ENCODE measurements at places on chromosomes 11 and 22. TPM values are rescaled to one million over a fixed set of nuclear protein-coding genes. Genes with fewer than 3 reads are reported as not detected.
A peak's percentile ranks its signal among the peaks of the same experiment; 100 is the strongest.

- no peak overlapping the region for H3K27ac ChIP-seq
- no peaks in the 10 kb centered on the region for H3K27me3 ChIP-seq
- H3K36me3 ChIP-seq = no peaks in the 10 kb centered on the region
- no peak overlapping the region for H3K4me3 ChIP-seq
- DNase-seq = no peak
Observed at GRCh38 chr11:106621484-106621883, 396.8 kb downstream of the GUCY1A2 start.

DNA sequence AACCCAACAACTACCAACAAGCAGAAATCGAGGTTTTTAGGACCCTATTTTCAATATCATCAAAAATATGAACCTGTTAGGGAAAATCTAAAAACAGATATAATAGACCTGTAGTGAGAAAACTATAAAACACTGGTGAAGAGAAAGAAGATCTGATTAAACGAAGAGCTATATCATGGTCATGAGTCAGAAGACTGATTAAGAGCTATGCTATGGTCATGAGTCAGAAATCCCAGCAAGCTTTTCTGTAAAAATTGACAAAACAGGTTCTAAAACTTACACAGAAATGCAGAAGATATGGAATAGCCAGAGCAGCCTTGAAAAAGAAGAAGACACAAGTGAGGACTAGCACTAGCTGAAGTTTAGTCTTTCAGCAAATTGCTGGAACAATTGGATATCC, 345.0 kb downstream of the TBC1D22A start:
- no peak overlapping the region for H3K4me3 ChIP-seq
- no peak for DNase-seq
- peaks cover 18% of the 10 kb centered on the region for H3K4me1 ChIP-seq
- H3K27ac ChIP-seq = peak overlapping the region; percentile 33

- H3K4me1 ChIP-seq = peaks cover 23% of the 10 kb centered on the region
- no peak for DNase-seq
- no peaks in the 10 kb centered on the region for H3K27me3 ChIP-seq
- H3K27ac ChIP-seq = peak overlapping the region; percentile 100
- H3K36me3 ChIP-seq = peaks cover 40% of the 10 kb centered on the region
Observed at GRCh38 chr22:40951795-40952605, 822 bp downstream of the RBX1 start.

- H3K4me3 ChIP-seq = no peak overlapping the region
Observed at GRCh38 chr22:32480238-32480637, 5.6 kb downstream of the FBXO7 start.

LRRC75B gene
- 0.56 TPM for total RNA-seq

- H3K4me1 ChIP-seq = no peaks in the 10 kb centered on the region
- no peak overlapping the region for H3K27ac ChIP-seq
- peak overlapping the region; percentile 26 for H3K4me3 ChIP-seq
- peak; percentile 85 for DNase-seq
Observed at GRCh38 chr11:133082841-133083488, 449.3 kb downstream of the OPCML start.

NRIP3 gene
- 2.1 TPM for total RNA-seq

DNA sequence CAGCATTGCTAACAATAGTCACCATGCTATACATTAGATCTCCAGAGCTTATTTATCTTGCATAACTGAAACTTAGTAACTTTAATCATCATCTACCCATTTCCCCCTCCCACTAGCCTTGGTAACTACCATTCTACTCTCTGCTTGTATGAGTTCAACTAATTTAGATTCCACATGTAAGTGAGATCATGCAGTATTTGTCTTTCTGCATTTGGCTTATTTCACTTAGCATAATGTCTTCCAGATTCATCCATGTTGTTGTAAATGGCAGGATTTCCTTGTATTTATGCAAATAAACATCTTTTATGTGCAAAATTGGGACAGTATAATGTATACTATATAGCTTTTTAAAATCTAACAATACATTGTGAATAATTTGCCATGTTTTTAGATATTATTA, 66.0 kb upstream of the ZBED5 start:
- no peaks in the 10 kb centered on the region for H3K36me3 ChIP-seq
- H3K4me1 ChIP-seq = peaks cover 7% of the 10 kb centered on the region
- no peak for DNase-seq
- no peak overlapping the region for H3K4me3 ChIP-seq
- H3K27me3 ChIP-seq = peaks cover 7% of the 10 kb centered on the region

DNA sequence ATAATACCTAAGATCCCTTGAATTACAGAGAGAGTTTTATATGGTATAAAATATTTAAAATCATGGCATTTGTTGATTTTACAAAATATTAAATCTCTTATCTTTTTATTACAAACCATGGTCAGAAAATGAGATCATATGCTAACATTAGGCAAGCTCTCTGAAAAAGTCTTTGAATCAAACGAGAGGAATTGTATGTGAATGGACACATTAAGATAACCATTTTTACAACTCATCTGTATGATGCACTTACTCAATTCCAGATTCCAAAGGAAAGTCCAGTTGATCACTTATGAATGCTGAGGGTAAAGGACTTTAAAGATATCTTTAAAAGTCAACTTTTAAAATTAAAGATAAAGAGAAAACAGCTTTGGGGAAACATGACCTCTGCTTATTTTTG, 83.5 kb upstream of the LUZP2 start:
- no peaks in the 10 kb centered on the region for H3K36me3 ChIP-seq
- H3K4me3 ChIP-seq = no peak overlapping the region
- no peaks in the 10 kb centered on the region for H3K4me1 ChIP-seq
- no peak overlapping the region for H3K27ac ChIP-seq
- DNase-seq = no peak

GRCh38 chr22:41274856-41275255, 11.1 kb downstream of the RANGAP1 start:
- DNase-seq = no peak
- H3K36me3 ChIP-seq = peaks cover 70% of the 10 kb centered on the region
- peaks cover 1% of the 10 kb centered on the region for H3K4me1 ChIP-seq
- no peaks in the 10 kb centered on the region for H3K27me3 ChIP-seq
- no peak overlapping the region for H3K4me3 ChIP-seq

MUC5AC gene
- total RNA-seq = not detected

ADAMTS15 gene
- not detected for total RNA-seq

FTH1 gene
- total RNA-seq = 777 TPM

MRGPRX3 gene
- not detected for total RNA-seq

HBG2 gene
- not detected for total RNA-seq

C22orf42 gene
- not detected for total RNA-seq

TCN2 gene
- total RNA-seq = 0.12 TPM

GRCh38 chr11:3166268-3167142, 1.4 kb upstream of the OSBPL5 start:
- peaks cover 30% of the 10 kb centered on the region for H3K4me1 ChIP-seq
- peaks cover 18% of the 10 kb centered on the region for H3K27me3 ChIP-seq
- H3K36me3 ChIP-seq = no peaks in the 10 kb centered on the region
- no peak overlapping the region for H3K4me3 ChIP-seq

DNA sequence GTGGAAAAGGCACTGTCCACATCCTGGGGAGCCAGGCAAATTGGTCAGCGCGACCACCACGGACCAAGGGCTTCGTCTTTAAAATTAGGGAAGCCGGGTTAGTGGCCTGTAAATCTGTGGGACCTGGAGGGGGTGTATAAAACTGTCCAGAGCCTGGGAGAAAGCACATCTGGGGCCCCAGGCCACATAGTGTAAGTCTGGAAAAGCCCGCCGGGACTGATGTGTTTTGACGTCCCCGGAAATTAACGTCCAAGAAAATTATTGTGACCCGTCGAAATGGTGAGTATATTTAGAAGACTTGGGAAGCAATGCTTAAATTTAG, 4.2 kb upstream of the IGF2 start:
- DNase-seq = no peak
- peaks cover 29% of the 10 kb centered on the region for H3K4me1 ChIP-seq
- H3K27ac ChIP-seq = no peak overlapping the region
- H3K36me3 ChIP-seq = no peaks in the 10 kb centered on the region
- H3K27me3 ChIP-seq = peaks cover 62% of the 10 kb centered on the region

DNA sequence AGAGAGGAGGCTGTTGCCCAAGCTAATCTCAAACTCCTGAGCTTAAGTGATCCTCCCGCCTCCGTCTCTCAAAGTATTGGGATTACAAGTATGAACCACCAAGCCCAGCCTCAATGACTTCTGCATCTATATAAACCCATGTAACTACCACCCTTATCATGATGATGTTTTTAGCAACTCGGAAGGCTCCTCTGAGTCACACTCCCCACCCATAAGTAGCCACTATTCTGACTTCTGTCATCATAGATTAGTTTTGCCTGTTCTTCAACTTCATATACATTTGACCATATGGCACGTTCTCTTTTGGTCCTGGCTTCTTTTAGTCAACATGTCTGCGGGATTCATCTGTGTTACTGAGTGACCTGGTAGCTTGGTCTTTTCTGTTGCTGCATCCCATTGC, 6.4 kb upstream of the FOSL1 start:
- DNase-seq = no peak
- no peaks in the 10 kb centered on the region for H3K36me3 ChIP-seq
- H3K4me3 ChIP-seq = no peak overlapping the region
- peaks cover 6% of the 10 kb centered on the region for H3K27me3 ChIP-seq

- no peak overlapping the region for H3K27ac ChIP-seq
- no peaks in the 10 kb centered on the region for H3K4me1 ChIP-seq
- DNase-seq = no peak
- H3K4me3 ChIP-seq = no peak overlapping the region
Observed at GRCh38 chr22:33544707-33545106, 375.6 kb downstream of the LARGE1 start.

GRCh38 chr11:112289588-112290492, 29.2 kb upstream of the PLET1 start:
- peak overlapping the region; percentile 82 for H3K27ac ChIP-seq
- DNase-seq = peak; percentile 91
- H3K36me3 ChIP-seq = peaks cover 5% of the 10 kb centered on the region
- H3K4me1 ChIP-seq = peaks cover 29% of the 10 kb centered on the region
- H3K4me3 ChIP-seq = peak overlapping the region; percentile 69

All from activated CD4-positive, alpha-beta T cell treated with anti-CD3 and anti-CD28 coated beads for 36 hours (primary cell).